ENCODE measurements at places on chromosomes 5 and 9.

DNA sequence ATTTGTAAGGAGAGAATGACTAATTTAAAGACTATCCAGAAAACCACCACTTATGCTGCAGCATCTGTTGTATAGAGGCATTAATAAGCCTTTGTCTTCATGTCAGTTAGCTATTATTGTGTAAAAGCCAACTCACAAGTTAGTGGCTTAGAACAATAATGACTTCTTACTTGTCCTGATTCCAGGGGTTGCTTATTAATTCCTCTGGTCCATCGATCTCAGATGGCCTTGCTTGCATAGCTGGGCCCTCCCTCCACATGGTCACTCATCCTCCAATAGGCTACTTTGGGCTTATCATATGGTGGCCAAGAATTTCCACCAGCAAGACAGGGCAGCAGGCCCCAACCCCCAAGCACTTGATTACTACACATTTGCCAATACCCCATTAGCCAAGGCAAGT is 44.5 kb upstream of the STK32A start:
- no peak for DNase-seq

- no peak for DNase-seq
Measured at GRCh38 chr5:151454166-151454565, 6.8 kb downstream of the SLC36A1 start.

DNA sequence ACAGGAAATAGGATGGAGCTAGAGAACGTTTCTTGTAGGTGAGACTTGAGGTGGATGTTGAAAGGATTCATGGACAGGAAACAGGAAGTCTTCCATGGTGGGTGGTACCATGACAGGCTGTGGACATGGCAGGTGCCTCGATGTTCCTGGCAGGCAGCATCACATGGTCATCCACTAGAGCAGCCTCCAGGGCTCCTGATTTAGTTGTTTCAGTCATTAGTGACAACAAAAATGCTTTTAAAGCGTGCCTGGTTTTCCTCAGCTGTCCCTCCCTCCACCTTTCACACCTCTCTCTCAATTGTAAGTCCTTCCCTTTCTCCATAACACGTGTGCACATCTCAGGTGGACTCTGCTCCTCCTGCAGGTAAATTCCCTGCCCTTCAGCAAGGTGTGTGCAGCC is 25.2 kb upstream of the ASPN start:
- DNase-seq = no peak

DNA sequence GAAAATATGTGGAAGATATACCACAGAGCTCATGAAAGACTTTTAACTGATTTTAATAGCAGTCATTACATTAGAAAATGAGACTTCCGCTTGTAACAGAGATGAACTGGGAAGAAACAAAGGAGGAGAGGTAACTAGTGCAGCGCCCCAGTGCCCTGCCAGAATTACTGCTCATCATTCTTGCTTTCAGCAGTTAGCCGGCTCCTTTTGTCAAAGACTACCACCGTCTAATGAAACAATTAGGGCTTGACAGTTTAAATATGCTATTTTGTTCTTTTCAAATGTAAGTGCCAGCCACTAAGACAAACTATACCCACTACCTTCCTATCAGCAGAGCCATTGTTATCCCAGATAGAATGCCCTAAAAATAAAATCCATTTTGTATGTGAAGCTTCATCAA is 328.4 kb downstream of the EFNA5 start:
- no peak for DNase-seq

DNA sequence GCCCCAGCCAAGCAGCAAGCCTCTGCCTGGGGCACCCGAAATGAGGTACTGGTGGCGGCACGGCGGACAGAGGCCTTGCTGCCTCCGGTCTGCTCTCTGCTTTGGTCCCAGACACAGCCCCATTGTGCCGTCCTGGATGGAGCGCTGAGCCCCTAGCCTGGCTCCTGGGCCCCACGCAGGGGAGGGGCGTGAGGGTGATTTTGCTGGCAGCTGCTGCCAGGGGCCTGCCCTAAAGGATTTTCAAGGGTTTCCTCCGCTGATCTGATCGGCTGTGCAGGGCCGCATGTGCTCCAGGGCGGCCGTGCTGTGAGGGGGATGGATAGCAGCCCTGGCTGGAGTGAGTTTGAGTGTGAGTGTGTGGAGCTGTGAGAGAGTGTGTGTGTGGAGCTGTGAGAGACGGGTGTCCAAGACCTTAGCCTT is 1.3 kb downstream of the GPSM1 start:
- no peak for DNase-seq

DNA sequence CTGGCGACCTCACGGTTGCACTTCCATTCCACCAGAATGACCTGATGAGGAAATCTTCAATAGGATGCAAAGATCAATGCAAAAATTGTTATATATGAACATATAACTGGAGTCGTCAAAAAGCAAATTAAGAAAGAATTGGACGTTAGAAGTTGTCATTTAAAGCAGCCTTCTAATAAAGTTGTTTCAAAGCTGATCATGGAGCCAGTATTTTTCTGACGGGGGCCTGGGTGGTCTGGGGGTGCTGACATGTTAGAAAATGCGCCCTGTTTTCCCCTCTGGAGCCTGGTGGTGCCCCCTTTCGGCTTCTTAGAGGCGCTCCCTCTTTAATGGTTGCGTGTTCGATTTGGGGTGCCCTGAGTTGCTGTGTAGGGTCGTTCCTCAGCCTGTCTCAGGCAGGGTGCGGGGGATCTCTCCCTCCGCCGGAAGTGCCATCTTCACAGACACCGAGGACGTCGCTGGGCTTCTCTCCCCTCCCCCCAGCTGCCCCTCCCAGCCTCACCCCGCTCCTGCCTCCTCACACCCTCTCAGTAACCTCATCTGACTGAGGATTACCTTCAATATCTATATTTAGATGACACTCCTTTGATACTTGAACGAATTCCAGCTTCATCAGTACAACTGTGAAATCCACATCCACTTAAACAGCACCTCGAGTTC is 18.3 kb downstream of the PTGES2 start:
- DNase-seq = no peak

GRCh38 chr5:137344723-137345322 is 154.3 kb downstream of the SPOCK1 start:
- peak; percentile 29 for DNase-seq

DNA sequence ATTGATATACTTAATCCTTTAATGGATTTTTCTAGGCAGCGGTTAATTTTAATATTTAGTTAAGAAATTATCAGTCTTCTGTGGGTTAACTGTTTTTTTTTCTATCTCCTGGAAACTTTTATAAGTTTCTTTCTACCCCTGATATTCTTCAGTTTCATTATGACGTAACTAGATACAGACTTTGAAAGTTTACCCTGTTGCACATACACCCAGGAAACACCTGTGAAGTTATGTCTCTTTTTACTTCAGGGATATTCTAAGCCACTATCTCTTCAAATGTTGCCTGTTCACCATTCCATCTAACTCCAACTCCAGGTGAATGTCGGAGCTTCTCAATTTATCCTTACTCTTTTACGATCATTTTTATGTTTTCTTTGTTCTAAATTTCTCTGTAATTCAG is 329.0 kb downstream of the ICE1 start:
- no peak for DNase-seq

- no peak for DNase-seq
Measured at GRCh38 chr5:76277736-76278135, 125.3 kb upstream of the IQGAP2 start.

GRCh38 chr5:168162464-168162863 is 129.0 kb upstream of the WWC1 start:
- DNase-seq = no peak

DNA sequence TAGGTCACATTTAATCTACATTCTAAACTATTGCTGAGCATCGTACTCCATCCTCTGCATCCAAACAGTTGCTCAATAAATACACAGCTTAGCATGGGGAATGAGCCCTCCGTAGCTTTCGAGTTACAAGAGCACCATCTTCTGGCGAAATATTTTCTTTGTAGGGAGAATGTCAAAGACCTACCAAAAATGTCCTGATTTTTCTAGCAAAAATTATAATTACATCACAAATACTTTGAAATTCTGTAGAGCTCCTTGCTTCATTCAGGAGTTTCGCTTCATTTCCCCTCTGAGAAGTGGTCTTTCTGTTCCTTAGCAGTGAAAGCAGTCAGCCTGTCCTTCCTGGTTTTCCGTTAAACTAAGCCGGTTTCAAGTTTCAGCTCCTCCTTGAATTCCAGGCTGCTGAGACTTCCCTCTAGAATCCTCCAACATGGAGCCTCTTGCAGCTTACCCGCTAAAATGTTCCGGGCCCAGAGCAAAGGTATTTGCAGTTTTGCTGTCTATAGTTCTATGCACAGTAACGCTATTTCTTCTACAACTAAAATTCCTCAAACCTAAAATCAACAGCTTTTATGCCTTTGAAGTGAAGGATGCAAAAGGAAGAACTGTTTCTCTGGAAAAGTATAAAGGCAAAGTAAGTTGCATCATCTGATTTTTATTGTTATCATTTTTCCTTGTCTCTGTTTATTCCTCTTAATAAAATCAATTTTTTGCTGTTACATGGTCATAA is at the start of gene GPX8:
Gene GPX8 (plus strand): TSS at position 409 of the 730 bp plus-strand sequence. CDS start 22 bp downstream, at position 431.
- peak; percentile 87 for DNase-seq

GRCh38 chr9:96071076-96071814 is 195.8 kb downstream of the ERCC6L2 start:
- peak; percentile 66 for DNase-seq

GRCh38 chr9:136714096-136714892 is 1.9 kb downstream of the DIPK1B start:
- no peak for DNase-seq

DNA sequence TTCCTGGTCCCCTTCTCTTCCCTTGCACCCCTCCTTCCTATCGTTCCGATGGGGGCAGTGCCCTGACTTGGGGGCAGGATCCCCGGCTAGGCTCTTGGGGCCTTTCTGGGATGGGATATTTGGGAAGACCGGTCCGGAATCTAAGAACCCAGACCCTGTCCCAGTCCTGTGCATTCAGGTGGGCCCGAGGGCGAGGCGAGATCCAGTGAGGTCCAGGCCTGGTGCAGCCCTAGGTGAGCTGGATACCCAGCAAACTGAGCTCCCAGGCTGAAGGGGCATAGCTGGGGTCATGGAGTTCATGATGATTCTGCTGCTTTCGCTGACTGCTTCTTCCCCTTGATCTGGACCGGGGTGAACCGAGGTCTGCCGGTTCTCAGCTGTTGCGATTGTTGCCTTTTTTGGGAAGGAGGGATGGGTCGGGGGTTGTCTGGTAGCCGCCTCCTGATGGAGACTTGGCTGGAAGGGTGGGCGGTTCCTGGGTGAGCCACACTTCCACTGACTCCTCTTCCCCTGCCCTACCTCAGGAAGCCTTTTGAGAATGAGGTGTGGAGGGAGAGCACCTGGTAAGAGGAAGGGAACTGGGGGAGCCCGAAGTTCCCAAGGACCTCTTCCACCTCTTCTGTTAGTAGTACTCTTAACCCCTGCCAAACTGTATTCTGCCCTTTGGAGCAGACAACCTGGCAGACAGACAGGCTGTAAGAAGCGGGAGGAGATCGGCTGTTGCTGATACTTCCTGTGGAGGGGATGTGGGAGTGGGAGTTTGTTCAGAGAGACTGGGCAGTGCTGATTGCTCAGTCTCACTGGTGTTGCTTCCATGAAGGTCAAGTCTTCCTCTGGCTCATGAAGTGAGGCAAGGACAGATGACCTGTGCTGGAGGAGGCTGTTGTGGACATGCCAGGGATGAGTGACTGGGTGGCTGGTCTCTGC is 1.0 kb downstream of the LRRC8A start:
- peak; percentile 48 for DNase-seq

DNA sequence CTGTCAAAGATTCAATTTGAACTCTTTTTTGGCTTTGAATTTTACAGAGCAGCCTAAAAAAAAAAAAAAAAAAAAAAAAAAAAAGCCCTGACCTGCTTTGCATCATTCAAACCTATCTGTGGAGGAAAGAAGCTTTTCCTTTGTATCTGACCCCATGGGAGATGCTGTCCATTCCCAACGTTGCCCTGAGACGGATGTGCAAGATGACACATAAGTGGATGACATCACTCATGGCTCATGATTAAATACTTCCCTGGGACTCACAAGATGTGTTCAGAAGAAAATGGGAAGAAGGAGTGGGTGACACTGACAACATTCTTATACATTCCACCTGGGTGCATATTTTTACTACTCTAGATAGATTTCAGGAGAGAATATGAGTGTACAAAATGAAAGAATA is 245.7 kb upstream of the ELAVL2 start:
- no peak for DNase-seq

Data from RWPE1 (cell line).